ENCODE measurements at places on chromosomes 6 and 20. TPM values are rescaled to one million over a fixed set of nuclear protein-coding genes. Genes with fewer than 3 reads are reported as not detected.

The ZC3H12D gene
- 1.1 TPM for total RNA-seq

The CENPQ gene
- total RNA-seq, result 9.7 TPM

The CST2 gene
- total RNA-seq, result not detected

The RIPOR3 gene
- total RNA-seq, result 15.6 TPM

The BCAS4 gene
- under 0.01 TPM for total RNA-seq

The KCNK5 gene
- total RNA-seq, result 19.6 TPM

The TUBB2B gene
- total RNA-seq, result not detected

The TCF21 gene
- total RNA-seq, result 15.6 TPM
